Sciatic nerve (tissue), 2 donors: ENCODE measurements at places on chromosomes 1 and 21. TPM values are rescaled to one million over a fixed set of nuclear protein-coding genes. Genes with fewer than 3 reads are reported as not detected.

- DNase-seq, result no peak
Observed at GRCh38 chr1:151485685-151486255, 25.4 kb upstream of the CGN start.

DNA sequence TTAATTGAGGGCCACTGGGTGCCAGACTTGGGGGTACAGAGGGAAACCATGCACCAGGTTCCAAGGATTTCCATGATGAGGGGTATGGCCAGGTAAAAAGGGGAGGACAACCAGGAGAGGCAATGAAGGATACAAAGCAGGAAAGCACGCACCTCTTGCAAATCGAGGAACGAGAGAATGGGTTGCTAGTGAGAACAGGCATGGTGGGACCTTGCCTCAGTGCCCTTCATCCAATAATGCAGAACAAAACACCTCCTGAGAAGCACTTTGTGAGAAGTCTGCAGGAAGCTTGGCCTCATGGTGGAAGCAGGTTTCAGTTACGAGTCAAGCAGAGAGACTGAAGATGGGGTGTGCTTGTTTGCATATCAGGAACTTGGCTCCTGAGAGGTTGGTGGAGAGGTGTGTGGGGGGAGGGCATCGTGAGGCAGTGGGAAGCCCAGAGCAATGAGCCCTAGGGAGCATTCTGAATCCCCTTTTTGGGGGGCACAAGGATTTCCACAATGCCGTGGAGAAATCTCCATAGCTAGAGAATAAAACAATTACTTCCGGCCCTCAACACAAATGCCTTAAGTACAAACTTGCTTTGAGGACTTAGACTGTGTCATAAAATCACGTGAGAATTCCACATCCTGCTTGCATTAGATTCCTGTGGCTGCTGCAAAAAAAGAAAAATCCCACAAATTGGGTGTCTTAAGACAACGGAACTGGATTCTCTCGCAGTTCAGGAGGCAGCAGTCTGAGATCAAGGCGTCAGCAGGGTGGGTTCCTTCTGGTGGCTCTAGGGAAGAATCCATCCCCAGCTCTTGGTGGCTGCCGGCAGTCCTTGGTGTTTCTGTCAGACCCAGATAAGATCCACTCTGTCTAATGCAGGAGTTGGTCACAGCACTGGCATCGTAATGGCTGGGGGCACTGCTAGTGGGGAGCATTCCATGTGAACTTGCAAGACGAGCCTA lies 54.9 kb upstream of the BACE2 start:
- DNase-seq, result no peak

- DNase-seq, result no peak
Observed at GRCh38 chr21:45209685-45210284, 77.9 kb downstream of the POFUT2 start.

GRCh38 chr1:85134583-85135391 lies 66.0 kb downstream of the SYDE2 start:
- DNase-seq, result no peak

GRCh38 chr1:112889052-112889768 lies 66.8 kb downstream of the SLC16A1 start:
- no peak for DNase-seq

GRCh38 chr1:179205284-179205683 lies 24.2 kb downstream of the ABL2 start:
- no peak for DNase-seq

DNA sequence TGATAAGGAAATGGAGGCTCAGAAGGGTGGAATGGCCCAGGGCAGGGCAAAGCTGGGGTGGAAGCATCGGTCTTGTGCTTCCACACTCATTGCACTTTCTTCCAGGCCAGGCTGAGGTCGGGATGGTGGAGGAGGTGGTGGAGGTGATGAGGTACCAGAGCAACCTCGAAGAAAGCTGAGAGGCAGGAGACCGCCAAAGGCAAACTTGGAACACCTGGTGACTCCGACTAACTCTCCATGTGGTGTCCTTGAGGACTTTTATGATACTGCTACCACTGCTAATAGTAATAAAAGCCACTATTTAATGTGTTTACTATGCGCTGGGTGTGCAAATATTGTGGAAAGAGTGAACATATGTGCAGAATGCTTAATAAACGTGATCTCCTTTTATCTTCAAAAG lies 16.9 kb upstream of the BTG2 start:
- no peak for DNase-seq

- DNase-seq, result no peak
Observed at GRCh38 chr1:22598736-22599135, 35.4 kb downstream of the EPHA8 start.

GRCh38 chr1:91924146-91924545 lies 25.1 kb upstream of the BRDT start:
- DNase-seq, result no peak

- DNase-seq, result no peak
Observed at GRCh38 chr1:242425232-242425631, 99.3 kb downstream of the PLD5 start.

- DNase-seq, result no peak
Observed at GRCh38 chr1:176926330-176927086, 238.0 kb downstream of the ASTN1 start.

DNA sequence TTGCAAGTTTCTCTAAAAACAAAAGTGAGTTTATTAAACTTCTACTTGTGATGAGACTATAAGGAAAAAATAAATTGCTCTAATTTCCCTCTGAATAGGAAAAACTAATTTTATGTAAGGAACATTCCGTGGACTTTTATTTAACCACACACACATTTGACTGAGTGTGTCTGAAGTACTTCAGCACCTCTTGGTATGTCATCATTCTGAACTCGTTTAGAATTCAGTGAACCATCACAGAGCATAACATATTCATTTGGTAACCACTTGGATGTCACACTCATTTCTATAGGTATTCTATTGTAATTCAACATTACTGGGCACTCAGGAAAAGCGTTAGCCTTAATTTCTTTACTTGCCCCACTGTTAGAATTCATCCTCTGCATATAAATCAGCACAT lies 79.1 kb downstream of the RGS21 start:
- DNase-seq, result no peak

DNA sequence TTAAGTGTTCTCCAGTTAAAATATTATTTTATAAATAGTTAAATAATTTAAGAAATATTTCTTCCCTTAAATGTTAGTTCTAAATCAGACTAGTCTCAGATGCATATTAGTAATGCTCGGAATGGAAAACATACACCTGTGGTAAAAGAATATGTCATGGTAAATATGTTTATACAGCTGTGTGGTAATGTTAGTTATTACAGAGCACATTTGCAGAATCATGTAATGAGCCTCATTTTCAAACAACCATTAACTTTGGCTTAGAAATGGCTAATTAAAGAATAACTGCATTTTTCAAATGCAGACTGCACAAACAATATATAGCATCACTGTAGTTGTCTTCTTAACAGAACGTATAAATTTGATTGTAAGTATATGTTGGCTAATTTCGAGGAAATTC lies 90.3 kb downstream of the DISP1 start:
- no peak for DNase-seq

- DNase-seq, result no peak
Observed at GRCh38 chr1:167714098-167714438, 7.7 kb upstream of the MPZL1 start.

DNA sequence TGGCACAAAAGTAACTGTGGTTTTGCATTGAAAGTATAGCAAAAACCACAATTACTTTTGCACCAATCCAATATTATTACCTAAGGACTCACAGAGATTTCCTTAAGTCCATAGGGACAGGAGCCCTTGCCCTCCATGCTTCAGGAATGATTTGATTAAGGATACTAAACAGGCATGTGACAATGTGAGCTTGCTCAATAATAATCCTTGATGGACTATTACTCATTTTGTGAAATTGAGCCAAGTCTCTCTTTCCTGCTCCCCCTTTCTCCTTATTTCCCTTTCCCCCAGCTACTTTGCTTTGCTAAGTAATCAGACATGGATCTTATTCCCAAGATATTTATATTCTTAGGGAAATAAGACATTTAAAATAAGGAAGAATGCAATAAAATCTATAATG lies 21.6 kb upstream of the RGL1 start:
- DNase-seq, result no peak

GRCh38 chr1:167474191-167474641 lies 44.1 kb downstream of the CD247 start:
- no peak for DNase-seq

GRCh38 chr1:221363039-221363438 lies 378.9 kb downstream of the DUSP10 start:
- no peak for DNase-seq

DNA sequence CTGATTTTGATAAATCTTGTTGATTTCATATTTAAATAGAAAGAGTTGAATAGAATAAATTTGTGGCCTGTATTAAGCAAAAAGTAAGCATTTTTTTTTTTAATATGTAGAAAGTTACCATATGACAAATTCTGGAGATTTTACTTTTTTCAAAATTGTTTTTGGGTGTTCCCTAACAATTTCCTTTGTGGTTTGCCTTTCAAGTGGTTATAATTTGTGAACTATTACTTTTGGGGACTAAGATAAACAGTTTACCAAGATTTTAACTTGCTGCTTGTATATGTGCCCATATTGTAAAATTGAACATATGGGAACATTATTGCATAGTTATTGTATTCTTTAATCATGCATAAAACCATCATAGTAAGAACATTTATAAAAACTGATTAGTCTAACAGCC lies 34.6 kb downstream of the SLC30A7 start:
- DNase-seq, result no peak

GRCh38 chr1:116762781-116763115 lies 8.5 kb downstream of the CD2 start:
- DNase-seq, result no peak

DNA sequence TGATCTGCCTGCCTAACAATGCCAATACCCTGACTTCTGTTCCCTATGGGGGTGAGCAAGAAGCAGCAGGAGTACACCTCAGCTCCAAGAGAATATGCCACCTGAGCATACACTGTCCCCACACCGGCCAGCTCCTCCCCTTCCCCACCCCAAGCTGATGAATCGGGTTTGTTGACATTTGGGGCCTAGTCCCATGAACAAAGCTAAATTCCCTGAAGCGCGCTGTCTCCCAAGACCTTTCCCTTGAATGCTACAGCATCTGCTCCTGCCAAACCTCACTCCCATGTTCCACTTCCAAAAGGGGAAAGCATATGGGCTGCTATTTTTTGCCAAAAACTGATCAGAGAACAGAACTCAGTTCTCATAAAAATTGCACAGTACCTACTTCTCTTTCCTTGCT lies 220.4 kb upstream of the CAMK1G start:
- no peak for DNase-seq

GRCh38 chr1:62142496-62142895 lies 52.2 kb upstream of the L1TD1 start:
- DNase-seq, result no peak

DNA sequence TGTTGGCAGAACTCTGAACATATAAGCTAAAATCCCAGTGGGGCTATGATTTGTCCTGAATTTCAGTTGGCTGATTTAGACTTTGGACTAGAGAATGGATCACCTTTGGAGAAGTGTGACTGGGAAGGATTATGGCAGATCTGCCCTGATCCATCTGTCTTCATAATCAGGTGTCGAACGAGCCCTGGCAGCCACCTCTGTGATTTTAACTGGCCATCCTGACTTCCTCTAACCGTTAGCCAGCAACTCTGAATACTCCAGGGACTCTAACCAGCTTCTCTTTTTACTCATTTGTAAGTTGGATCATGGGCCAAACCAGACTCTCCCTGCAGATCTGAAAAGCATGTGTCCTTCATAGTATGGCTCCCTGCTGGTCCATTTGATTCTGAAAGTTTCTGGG lies 32.0 kb downstream of the ACTN2 start:
- DNase-seq, result no peak

- no peak for DNase-seq
Observed at GRCh38 chr1:177069490-177069889, 95.0 kb downstream of the ASTN1 start.

DNA sequence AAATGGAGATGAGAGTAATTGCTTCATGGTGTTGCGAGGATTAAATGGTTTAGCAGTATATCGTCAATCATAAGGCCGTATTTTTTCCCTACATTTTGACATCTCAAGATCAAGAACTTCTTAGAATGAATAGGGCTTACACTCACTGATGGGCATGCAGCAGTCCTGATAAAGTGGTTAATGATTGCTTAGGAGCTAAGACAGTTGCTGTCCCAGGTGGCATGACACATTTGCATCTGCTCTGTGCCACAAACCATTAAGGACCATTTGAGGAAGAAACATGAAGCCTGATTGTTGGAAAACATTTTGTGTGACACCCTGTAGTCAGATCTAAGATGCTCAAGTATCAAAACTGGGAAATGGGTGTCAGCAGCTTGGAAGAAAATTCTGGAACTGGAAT lies 81.0 kb upstream of the SGIP1 start:
- no peak for DNase-seq

DNA sequence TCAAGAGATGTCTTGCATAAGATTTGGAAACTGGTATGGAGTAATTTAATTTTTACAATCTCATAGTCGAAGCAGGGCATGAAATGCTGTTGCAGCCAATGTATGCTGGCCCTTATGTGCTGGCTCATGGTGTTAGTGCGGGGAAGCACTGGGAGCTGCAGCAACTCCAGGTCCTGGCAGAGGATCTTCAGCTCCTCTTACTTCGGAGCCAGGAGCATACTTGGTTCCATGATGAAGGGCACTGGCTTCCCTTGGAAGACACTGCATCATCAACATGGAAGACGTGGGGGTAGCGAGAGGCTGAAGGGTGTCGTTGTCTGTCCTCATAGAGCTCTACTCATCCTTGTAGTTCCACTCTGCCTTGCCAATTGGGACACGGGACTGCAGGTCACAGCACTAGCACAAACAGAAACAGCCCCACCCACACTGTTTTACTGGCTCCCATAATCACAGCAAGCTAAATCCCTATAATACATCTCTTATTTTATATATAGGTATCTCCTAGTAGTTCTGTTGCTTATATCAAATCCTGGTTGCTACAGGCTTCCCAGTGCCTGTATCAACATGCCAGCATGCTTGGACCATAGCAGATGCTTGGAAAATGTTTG lies 22.4 kb downstream of the PLA2G2D start:
- no peak for DNase-seq

GRCh38 chr1:235075048-235075776 lies 53.4 kb downstream of the TOMM20 start:
- peak; percentile 78 for DNase-seq

- DNase-seq, result no peak
Observed at GRCh38 chr1:38123356-38124135, 77.0 kb upstream of the POU3F1 start.

Gene EPHA10
- total RNA-seq, result 1.6 TPM

Gene COL24A1
- 6.1 TPM for total RNA-seq

Gene CFHR2
- not detected for total RNA-seq

Gene WDR64
- not detected for total RNA-seq

Gene CRB1
- total RNA-seq, result 0.94 TPM

Gene CLCA1
- not detected for total RNA-seq

Gene RUNX3
- total RNA-seq, result 2.0 TPM

Gene HIVEP3
- 11.0 TPM for total RNA-seq

Gene ELF3
- total RNA-seq, result 6.4 TPM
